Muscle of arm (tissue), 14 donors: ENCODE measurements at places on chromosomes 13 and 19. TPM values are rescaled to one million over a fixed set of nuclear protein-coding genes. Genes with fewer than 3 reads are reported as not detected.

GRCh38 chr19:1538978-1539377 is 15.1 kb downstream of the PLK5 start:
- no peak for DNase-seq

DNA sequence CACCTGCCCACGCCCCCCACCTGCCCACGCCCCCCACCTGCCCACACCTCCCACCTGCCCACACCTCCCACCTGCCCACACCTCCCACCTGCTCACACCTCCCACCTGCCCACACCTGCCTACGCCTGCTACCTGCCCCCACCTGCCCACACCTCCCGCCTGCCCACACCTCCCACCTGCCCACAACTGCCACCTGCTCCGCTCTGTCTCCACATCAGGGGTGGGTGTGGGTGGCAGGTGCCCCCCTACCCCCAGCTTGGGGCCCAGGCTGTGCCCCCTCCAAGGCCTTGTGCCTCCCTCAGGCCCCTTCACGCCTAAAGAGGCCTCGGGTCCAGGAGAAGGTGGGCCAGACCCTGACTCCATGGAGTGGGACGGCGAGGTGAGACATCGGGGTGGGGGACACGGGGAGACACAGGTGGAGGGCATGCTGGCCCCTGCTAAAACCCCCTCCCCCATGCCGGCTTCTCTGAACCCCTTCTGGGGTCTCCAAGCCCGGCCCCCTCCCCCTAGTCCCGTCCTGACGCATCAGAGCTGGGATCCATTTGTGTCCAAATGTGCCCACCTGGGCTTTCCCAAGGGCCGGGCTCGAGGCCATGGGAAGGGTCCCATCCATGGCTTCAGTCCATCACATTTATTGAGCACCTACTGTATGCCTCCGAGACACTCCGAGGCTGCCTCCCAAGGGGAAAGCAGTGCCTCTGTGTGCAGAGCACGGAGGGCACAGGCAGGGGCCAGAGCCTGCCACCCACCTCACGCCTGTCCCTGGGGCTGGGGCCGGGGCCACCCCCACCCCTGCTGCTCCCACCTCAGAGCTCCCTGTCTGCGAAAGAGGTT is 4.9 kb downstream of the PLK5 start:
- DNase-seq, result no peak

The RABAC1 gene
- polyA plus RNA-seq, result 41.6 TPM

The SKA3 gene
- 6.8 TPM for polyA plus RNA-seq

The ZNF610 gene
- 6.0 TPM for polyA plus RNA-seq
